ENCODE measurements at places on chromosomes 12 and 14.

GRCh38 chr14:103736546-103737431 lies 21.2 kb downstream of the ZFYVE21 start:
- DNase-seq, result no peak

DNA sequence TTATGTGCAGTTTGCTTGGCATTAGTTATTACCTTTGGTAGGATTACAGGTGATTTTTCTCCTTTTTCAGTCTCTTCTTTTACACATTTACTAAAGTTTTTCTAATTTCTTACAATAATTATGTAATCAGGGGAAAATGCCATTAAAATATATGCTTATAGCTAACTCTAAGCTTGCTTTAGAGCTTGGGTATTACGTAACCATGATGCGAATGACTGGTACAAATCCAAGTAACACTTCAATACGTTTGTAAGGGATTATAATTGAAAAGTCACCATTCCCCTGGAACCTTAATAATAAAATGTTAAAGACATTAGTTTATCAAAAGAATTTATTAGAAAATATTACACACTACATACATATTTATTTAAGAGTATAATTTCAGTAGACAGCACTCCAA lies 71.6 kb downstream of the SCAF11 start:
- no peak for DNase-seq

- no peak for DNase-seq
Observed at GRCh38 chr12:67151886-67152285, 117.3 kb upstream of the CAND1 start.

DNA sequence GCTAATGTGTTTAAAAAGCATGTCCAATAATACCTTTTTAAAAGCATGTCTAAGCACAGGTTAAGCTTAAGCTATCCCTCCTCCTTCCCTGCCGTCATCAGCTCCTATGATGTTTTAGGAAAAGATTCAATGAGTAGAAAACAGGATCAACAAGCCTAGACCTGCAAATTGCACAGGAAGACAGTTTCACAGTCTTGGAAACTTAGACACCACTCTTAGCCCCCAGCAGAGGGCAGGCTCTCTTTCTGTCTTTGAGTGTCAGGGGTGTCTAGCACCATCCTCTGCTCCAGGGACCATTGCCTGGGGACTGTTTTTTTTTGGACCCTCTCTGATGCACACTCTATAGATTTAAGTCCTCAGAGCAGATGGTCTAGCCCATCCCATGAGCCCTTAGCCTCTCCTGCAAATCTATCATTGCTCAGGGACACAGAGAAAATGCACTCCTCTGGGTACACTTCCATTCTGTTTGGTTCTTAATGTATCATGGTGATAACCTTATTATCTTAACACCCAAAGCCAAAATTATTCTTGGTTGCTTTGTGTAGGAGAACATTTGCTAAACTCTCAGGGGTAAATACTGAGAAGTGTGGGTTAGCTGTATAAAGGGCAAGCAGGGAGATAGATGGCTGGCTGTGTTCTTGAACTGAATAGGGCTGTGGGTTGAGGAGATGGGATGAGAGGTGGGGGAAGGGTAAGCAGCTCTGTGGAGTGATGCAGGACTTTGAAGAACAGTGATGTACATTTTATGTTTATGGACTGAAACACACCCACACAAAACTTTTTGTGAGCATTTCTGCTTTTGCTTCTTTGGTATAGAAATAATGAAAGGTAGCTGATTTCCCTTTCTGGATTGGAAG lies 259.9 kb upstream of the DDHD1 start:
- DNase-seq, result peak; percentile 18

DNA sequence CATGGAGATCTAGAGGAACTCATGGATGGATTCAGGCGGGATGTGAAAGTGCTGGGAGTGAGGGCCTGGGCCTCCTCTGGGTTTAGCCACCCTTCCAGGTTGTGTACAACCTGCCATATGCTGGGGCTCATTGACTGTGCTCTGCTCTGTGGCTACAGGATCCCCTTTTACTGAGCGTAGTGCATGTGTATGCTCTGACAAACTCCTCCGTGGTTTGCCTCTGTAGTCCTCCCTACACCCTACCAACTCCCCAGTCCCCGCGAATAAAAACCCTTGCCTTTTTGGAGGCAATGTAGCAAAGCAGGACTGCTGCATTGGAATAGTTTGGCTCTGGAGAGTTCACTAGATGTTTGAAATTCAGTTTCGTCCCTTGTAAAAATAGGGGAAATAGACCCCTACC lies 17.4 kb downstream of the JDP2 start:
- no peak for DNase-seq

- no peak for DNase-seq
Observed at GRCh38 chr14:34051966-34052657, 101.2 kb upstream of the EGLN3 start.

DNA sequence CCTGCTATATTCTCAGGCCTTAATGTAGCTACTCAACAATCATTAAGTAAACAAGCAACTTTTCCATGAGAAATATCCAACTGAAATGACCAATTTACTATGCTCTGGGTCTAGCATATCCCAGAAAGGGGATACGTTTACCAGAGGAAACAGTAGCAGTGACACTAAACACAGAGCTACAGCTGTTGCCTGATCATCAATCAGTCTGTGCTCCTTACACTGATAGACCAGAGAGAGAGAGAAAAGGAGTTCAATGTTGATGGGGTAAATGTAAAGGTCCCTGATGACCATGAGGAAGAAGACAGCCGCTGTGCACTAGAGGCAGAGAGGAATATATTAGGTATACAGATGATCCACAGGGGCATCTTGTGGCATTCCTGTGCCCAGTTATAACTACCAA lies 397.2 kb upstream of the USP15 start:
- DNase-seq, result no peak

- no peak for DNase-seq
Observed at GRCh38 chr14:77601846-77602619, 14.4 kb downstream of the SPTLC2 start.

- DNase-seq, result no peak
Observed at GRCh38 chr12:1908758-1909157, 9.7 kb downstream of the CACNA2D4 start.

DNA sequence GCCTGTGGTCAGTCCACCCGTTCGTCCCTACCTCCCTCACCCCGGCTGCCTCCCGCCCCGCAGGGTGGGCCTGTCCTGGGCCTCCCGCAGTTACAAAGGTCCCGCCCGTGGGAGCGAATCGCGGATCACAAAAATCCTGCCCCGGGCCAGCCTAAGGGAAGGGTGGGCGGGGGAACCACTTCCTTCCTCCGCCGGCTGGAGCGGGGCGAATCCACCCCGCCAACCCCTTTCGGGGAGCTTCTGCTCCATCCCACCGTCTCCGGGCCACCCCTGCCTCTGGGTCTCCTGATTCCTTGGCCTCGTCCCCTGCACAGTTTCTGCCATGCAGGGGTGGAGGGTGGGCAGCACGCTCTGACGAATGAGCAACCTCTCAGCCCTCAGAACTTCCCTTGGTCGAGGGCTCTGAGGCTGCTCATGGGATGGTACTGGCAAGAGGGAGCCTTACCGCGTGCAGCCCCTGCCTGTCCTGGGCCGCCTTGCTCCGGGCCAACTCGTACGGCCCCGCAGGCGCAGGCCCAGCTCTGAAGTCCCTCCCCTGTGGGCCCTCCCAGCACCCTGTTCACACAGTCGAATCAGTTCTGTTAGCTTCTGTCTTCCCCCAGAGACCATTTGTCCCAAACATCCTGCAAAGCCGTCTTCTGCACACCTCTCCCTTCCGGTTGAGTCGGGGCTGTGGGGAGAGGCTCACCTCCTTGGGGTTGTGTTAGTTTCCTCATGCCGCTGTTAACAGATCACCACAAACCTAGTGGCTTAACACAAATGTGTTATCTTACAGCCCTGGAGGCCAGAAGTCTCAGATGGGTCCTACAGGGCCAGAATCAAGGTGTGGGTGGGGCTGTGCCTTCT lies 589 bp upstream of the HVCN1 start:
- no peak for DNase-seq

DNA sequence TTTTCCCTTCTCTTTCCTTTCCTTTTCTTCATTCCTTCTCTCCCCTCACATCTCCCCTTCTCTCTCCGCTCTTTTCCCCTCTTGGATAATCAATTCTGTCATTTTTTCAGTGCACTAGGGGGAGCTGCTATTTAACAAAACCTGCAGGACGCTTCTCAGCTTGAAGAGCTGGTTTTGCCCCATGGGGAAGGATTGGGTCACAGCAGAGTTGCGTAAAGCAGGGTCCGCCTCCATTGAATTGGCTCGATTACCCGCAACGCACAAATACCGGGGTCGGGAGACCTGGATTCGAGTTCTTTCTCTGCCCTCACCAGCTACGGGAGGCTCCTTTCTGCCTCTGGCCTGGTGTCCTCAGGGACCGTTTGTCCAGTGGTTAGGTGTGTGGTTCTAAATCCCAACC lies 42.1 kb upstream of the CHGA start:
- DNase-seq, result peak; percentile 47

DNA sequence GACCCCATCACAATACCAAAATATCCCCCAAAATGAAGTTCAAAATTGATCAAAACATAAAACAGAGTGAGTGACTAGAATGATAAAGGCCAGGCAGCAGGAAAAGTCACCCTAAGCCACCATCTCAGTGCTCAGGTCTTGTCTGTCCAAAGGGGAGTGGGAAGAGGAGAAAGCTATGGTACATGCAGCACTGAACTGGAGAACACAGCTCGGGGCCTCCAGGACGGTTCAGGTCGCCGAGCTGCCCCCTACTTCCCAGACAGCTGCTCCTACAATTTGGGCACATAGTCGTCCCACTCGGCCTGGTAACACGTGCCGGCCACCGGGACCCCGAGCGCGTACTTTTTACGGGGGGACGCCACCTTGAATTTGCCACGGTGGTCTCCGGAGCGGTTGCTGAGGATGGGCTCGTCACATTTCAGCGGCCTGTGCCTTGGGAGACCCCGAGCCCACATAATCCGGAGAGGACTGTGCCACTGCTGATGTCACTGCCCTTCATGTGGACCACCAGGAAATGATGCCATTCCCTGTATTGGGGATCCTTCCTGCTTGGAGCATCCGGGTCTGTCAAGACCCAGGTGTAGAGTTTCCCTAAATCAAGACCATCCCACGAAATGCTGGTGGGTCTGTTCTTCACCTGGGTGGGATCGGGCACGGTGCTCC lies 31.6 kb downstream of the AK7 start:
- DNase-seq, result no peak

DNA sequence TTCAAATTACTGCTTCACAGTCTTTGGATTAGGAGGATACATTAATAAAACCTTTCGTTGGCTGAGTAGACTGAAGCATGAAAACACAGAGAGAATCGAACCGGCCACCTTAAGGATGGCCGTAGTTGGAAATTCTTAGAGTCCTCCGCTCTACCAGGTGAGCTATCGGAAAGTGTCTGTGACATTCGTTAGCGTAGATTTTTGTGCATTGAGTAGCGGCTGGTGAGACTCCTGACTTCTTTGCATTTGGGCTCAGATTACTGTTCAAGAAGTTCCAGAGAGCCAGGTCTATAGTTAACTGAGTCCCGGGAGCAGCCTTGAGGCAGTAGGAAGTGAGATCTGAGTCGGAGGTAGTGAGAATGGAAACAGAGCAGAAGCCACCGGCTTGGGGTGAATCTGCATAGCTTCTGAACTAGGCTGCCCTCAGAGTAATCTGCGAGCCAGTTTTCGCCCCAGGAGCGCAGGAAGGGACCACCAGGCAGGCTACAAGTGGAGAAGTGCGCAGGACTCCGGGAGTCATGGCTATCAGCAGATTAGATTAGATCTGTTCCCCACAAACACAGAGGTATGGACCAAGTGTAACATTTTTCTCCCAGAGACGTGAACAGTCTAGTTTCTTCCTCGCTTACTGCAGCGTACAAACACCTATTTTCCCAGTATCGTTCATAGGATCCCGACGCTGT lies 11.0 kb downstream of the OR6S1 start:
- peak; percentile 67 for DNase-seq

GRCh38 chr14:99238216-99238615 lies 33.8 kb downstream of the BCL11B start:
- no peak for DNase-seq

DNA sequence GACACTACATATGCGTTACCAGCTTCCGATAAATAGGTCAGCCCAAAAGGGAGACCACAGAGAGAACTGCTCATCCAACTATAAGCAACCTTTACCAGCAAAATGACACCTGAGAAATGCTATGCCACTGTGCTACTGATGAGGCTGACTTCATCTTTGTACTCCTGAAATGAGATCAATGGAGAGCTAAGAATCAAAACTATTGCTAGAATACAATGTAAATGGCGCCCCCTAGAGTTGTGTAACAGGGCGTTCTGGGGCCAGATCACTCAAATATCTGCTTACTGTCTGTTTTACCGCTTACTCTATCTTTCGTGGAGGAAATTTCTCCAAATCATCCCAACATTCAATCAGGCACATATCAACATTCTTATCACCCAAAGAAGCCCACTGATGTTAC lies 4.6 kb downstream of the ZNF384 start:
- peak; percentile 84 for DNase-seq

- DNase-seq, result no peak
Observed at GRCh38 chr14:96925422-96925821, 128.2 kb downstream of the VRK1 start.

DNA sequence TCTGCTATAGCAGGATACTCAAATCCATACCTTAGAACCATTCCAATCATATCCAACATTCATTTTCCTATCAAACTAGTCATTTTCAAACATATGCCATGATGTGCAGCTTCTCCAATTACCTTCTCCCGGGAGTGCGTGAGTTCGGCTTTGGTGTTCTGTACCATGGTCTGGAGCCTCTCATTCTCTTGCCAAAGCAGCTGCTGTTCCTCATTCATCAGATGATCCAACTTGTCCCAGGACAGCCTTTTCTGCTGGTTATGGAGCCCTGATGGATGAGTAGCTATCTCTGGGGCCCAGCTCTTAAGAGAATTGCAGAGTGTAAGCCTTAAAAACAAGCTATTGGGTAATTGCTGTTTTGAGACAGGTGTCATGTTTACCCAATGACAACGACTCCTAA lies 71.1 kb upstream of the SAV1 start:
- no peak for DNase-seq

DNA sequence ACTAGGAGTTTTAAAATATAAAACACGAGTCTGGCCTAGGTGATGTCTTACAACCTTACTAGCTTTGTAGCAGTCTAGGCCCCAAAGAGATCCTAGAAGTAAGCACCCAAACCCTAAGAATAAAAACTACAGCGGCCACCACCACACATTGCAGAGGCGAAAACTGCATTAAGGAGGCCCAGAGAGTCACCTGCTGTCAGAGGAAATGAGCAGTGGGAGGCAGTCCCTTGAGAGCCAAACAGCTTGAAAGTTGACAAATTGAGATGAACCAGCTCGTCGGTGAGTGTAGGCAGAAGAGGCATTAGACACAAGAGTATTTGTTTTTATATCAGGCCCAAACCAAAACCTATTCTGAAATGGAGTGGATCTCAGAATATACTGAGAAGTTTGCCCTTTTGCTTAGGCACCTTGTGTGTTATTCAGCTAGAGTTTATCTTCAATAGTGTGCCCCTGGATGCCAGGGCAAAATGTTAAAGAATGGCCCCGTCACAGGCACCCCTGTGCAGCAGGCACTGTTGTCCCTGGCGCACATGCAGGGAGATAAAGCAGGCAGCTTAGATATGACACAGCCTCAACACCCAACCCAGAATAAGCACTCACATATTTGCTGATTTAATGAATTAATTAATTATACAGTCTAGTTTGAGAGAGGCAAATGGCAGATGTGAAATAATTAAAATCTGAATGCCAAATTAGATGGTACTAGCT lies 56.7 kb downstream of the TTC7B start:
- no peak for DNase-seq
